T-cell (primary cell): ENCODE measurements at places on chromosomes 2 and 18.

DNA sequence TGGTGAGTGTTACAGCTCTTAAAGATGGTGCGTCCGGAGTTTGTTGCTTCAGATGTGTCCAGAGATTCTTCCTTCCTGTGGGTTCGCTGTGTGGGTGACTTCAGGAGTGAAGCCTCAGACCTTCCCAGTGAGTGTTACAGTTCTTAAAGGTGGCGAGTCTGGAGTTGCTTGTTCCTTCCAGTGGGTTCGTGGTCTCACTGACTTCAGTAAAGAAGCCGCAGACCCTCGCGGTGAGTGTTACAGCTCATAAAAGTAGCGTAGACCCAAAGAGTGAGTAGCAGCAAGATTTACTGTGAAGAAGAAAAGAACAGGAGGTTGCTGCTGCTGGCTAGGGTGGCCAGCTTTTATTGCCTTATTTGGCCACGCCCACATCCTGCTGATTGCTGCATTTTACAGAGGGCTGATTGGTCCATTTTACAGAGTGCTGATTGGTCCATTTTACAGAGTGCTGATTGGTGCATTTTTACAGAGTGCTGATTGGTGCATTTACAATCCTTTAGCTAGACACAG is 34.0 kb upstream of the SPTBN1 start:
- peaks cover 4% of the 10 kb centered on the region for H3K4me1 ChIP-seq
- no peaks in the 10 kb centered on the region for H3K36me3 ChIP-seq
- no peaks in the 10 kb centered on the region for H3K27me3 ChIP-seq
- H3K27ac ChIP-seq, result peak overlapping the region; percentile 17
- H3K4me3 ChIP-seq, result peak overlapping the region; percentile 33
- peak; percentile 40 for DNase-seq

DNA sequence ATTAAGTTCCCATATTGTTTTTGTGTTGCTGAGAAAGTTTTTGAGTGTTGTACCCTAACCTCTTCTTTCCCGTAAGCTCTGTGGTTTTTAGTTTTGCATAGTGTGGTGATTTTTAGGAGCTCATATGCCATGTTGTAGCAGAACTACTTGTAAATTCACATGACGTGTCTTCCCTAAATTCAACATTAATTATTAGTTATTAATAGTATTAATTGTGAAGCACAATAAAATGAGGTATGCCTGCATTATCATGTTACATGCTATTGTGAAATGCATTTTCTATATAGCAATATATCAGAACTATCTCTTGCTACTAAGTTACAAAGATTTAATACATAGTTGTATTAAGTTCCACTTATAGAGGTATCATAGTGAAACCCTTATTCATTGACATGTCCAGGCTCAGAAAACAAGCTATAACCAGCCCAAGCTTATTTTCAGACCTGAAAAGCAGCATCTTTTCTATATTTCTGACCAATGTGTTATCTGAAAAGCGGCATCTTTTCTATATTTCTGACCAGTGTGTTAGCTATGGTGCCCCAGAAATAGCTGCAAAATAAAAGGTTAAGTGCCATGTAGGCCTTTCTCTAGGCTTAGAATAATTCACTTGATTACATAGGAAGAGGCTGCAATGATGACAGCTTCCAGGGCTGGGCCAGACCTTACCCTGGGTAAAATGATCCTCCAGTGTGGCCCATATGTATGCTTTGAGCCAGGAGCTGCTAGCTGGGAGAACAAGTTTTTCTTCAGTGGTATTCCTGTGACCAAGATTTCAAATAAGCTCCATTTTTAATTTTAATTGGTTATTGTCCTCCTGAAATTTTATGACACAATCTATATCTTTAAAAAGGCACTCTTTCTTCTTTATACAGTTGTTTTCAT is 21.6 kb downstream of the EPAS1 start:
- H3K4me3 ChIP-seq, result no peak overlapping the region
- peaks cover 15% of the 10 kb centered on the region for H3K27me3 ChIP-seq
- no peak overlapping the region for H3K27ac ChIP-seq
- H3K4me1 ChIP-seq, result no peaks in the 10 kb centered on the region

DNA sequence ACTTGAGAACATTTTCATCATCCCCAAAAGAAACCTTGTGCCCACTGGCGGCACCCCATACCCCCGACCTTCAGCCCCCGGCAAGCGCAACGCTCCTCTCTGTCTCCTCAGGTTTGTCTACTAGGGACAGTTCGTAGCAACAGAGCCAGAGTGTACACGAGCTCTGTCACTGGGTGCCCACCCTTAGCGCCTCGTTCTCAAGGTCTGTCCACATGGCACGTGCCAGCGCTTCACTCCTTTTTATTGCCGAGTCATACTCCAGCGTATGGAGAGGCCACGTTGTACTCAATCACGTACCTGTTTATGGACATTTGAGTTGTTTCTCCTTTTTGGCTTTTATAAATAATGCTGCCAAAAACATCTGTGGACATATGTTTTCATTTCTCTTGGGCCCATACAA is 30.3 kb upstream of the GPC1 start:
- no peaks in the 10 kb centered on the region for H3K36me3 ChIP-seq
- H3K4me1 ChIP-seq, result no peaks in the 10 kb centered on the region
- H3K27ac ChIP-seq, result no peak overlapping the region
- no peaks in the 10 kb centered on the region for H3K27me3 ChIP-seq
- DNase-seq, result no peak

DNA sequence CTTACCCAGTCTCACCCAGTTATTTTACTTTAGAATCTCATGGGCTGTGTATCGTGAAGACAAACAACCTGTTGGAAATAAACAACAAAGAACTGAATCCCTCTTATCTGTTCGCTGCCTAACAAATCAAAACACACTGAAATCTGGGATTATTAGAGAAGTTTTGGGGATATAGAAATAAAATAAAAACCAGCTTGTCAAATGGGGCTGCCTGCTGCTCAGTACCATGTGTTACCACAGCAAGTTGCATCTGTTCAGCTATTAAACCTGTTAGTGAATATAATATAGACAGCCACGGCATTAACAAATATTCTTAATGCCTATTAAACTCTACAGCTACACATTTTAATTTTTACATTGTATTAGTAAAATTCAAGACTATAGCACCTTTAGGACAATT is 810.8 kb downstream of the NRXN1 start:
- no peaks in the 10 kb centered on the region for H3K4me1 ChIP-seq
- no peak overlapping the region for H3K27ac ChIP-seq
- no peaks in the 10 kb centered on the region for H3K36me3 ChIP-seq
- H3K27me3 ChIP-seq, result no peaks in the 10 kb centered on the region
- no peak for DNase-seq

- peaks cover 2% of the 10 kb centered on the region for H3K27me3 ChIP-seq
These were observed 24.3 kb downstream of the KLHL29 start for GRCh38 chr2:23409248-23409647.

DNA sequence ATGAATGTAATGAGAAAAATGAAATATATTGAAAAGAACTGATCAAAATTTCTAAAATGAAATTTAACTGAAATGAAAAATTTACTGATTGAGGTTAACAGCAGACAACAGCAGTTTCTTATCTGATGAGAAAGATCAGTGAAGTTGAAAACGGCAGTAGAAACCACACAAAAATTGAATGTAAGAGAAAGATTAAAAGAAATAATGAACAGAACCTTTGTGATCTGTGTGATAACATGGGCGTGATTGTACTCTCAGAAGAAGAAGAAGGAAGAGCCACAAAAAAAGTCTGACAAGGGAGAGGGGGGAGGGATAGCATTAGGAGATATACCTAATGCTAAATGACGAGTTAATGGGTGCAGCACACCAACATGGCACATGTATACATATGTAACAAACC is 45.2 kb downstream of the FAM117B start:
- peaks cover 10% of the 10 kb centered on the region for H3K36me3 ChIP-seq

DNA sequence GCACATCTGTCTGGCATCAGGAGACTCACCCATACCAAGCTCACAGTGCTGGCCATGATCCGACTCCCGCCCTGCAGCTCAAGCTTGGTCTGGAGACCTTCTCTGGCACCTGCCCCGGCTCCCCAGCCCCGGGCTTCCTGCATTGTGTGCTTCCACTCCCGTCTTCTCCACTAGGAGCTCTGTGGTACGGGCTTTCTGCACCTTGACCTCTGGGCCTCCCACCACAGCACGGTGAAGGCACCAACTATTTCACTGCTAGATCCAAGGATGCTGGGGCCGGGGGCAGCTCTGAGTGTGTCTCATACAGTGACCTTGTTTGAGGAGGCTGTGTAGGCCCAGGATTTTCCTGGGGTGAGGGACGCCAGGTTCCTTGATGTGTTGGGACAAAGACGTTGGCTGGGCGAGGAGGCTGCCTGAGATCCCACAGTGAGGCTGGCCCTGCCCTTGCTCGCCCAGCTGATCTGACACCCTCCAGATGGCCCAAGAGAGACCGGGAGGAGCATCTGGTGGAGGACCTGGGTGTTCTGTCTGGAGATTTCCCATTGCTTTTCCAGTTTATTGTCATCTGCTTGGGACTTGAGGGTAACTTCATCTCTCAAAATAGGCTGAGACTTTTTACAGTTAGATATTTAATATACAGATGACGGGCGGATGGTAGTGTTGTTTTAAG is 64.0 kb downstream of the HPCAL1 start:
- no peak overlapping the region for H3K4me3 ChIP-seq
- no peak for DNase-seq
- H3K36me3 ChIP-seq, result peaks cover 6% of the 10 kb centered on the region

- peaks cover 27% of the 10 kb centered on the region for H3K4me1 ChIP-seq
- H3K36me3 ChIP-seq, result peaks cover 15% of the 10 kb centered on the region
- H3K4me3 ChIP-seq, result peak overlapping the region; percentile 76
- H3K27ac ChIP-seq, result peak overlapping the region; percentile 89
- DNase-seq, result peak; percentile 10
These were observed 874 bp downstream of the NDUFAF7 start for GRCh38 chr2:37232131-37232933.

DNA sequence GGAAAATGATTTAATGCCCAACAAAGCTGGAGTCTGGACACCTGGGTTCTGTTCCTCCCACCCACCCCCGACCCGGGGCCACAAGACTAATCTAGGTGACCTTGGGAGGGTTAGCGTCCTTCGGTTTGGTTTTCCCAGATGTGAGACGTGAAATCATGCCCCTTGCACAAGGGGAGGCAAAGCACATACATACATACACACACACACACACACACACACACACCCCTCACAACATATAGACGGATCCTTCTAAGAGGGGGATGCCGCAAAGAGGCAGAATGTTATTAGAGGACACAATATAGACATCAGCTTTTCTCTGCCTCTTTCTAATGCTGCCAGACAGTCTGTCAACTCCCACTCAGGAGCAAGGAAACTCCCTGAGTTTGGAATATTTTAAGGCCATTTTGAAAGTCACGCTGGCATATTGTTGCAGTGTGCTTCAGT is 616 bp upstream of the RBMS1 start:
- DNase-seq, result no peak
- no peak overlapping the region for H3K27ac ChIP-seq
- no peaks in the 10 kb centered on the region for H3K36me3 ChIP-seq
- H3K27me3 ChIP-seq, result no peaks in the 10 kb centered on the region
- peaks cover 20% of the 10 kb centered on the region for H3K4me1 ChIP-seq

DNA sequence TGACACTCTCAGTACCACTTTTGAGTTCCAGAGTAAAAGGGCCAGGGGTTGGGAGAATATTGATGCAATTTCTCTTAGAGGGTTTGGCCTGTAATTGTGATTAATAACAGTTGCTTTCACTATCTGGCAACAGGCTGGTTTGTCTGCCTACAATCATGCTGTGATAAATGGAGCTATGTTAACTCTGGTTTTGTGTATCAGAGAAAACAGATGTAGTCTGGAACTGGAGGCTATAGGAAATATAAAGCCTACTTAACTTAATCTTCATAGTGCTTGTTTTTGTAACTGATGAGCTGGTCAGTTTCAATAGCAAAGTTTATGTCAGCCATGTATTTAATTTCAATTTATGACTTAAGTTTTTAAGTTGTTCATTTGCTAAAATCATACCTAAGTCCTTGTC is 138.0 kb downstream of the AGPS start:
- H3K4me3 ChIP-seq, result no peak overlapping the region
- H3K4me1 ChIP-seq, result no peaks in the 10 kb centered on the region
- no peaks in the 10 kb centered on the region for H3K27me3 ChIP-seq
- no peak for DNase-seq

- no peaks in the 10 kb centered on the region for H3K4me1 ChIP-seq
- H3K27me3 ChIP-seq, result no peaks in the 10 kb centered on the region
These were observed 151.0 kb downstream of the KCNJ3 start for GRCh38 chr2:154849482-154849881.

DNA sequence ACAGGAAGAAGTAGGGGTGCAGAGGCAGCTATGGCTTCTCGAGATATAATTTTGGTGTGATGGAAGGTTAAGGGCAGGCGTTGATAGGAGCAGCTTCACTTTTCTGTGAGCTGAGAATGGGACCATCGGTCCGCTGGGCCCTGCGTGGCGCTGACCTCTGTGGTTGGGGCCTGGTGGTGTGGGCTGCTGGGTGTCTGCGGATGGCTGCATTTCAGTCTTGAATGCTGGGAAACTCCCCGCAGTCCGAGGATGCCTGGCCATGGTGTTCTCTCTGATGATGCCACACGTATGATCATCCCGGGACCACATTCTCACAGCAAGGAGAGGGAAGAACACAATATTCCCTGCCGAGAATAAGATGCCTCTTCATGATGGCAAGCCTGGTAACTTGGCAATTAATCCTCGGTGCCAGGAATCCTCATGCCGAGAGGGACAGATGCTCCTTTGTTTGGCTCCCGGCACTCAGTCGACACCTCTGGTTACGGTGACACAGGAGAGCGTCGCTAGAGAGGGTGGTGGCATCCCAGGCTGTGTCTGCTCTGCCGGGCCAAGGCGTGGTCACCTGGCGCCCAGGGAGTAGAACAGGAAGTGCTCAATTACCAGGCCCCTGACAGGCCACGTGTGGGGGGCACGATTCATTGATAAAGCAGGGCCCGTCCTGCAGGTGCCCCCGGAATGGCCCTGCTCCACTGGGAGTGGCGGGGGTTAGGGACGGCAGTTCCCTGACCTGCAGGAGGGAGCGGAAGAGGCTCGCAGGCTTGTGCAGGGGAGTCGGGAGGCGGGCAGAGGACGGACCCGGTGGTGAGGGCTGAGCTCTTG is 119.4 kb upstream of the CTDP1 start:
- H3K36me3 ChIP-seq, result no peaks in the 10 kb centered on the region
- no peaks in the 10 kb centered on the region for H3K27me3 ChIP-seq
- H3K4me1 ChIP-seq, result no peaks in the 10 kb centered on the region
- no peak overlapping the region for H3K27ac ChIP-seq
- no peak overlapping the region for H3K4me3 ChIP-seq

DNA sequence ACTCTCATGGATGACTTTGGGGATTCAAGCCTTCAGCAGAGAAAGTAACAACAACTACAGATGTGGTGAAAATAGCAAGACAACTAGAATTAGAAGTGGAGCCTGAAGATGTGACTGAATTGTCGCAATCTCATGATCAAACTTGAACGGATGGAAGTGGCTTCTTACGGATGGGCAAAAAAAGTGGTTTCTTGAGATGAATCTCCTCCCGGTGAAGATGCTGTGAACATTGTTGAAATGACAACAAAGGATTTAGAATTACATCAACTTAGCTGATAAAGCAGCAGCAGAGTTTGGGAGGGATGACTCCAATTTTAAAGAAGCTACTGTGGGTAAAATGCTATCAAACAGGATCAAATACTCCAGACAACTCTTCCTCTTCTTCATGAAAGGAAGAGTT is 43.1 kb downstream of the AAK1 start:
- peaks cover 20% of the 10 kb centered on the region for H3K36me3 ChIP-seq
- no peak overlapping the region for H3K27ac ChIP-seq
- H3K27me3 ChIP-seq, result no peaks in the 10 kb centered on the region
